Mesothelial cell of epicardium (in vitro differentiated cells): ENCODE measurements at places on chromosomes 2 and 18. TPM values are rescaled to one million over a fixed set of nuclear protein-coding genes. Genes with fewer than 3 reads are reported as not detected.
A peak's percentile ranks its signal among the peaks of the same experiment; 100 is the strongest.

The SGPP2 gene
- total RNA-seq = 0.23 to 0.42 TPM (median 0.25 TPM) in 3 replicates

The PARD6G gene
- 25.5 to 30.8 TPM (median 30.7 TPM) in 3 replicates for total RNA-seq

The USP14 gene
- total RNA-seq = 54.7 to 57.1 TPM (median 55.2 TPM) in 3 replicates

The B4GALT6 gene
- 42.0 to 49.9 TPM (median 46.3 TPM) in 3 replicates for total RNA-seq

The SLC9A2 gene
- 0.04 TPM in 1 of 3 replicates, not detected in the others for total RNA-seq

GRCh38 chr2:45652090-45653031 lies 886 bp downstream of the PRKCE start:
- H3K27me3 ChIP-seq = peaks cover 18% of the 10 kb centered on the region
- H3K4me3 ChIP-seq = peak overlapping the region; percentile 73
- peak; percentile 21 for DNase-seq

DNA sequence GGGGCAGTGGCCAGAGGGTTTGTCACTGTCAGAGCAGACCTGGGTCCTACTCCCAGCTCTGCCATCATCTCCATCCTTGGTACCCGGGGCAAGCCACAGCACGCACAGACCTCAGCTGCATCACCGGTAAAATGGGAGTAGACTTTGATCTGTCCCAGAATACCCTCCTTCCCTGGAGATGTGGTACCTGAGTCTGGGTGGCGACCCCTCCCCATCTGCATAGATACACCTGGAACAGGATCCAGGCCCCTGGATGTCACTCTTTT lies 64.0 kb downstream of the ZFP36L2 start:
- H3K4me3 ChIP-seq = no peak overlapping the region
- no peaks in the 10 kb centered on the region for H3K27me3 ChIP-seq
- DNase-seq = no peak
- peaks cover 24% of the 10 kb centered on the region for H3K4me1 ChIP-seq
- H3K36me3 ChIP-seq = no peaks in the 10 kb centered on the region

DNA sequence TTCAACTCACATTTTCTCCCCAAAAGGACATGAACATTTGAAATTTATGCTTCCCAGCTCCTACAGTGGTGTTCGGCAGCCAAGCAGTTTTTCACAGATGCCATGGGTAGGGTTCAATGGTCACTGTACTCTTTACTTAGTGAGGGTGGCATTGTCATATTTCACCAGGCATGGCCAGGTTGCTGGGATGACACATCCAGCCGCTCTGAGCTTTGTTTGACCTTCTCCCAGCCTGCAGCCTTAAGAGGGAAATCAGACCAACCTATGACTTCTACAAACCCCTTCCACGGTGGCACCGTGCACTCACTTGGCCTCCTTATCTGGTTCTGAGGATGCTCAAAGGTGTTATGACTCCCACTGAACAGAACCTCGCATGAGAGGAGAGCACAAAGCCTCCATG lies 108.4 kb upstream of the SH3BP4 start:
- no peaks in the 10 kb centered on the region for H3K36me3 ChIP-seq
- no peaks in the 10 kb centered on the region for H3K27me3 ChIP-seq
- peaks cover 34% of the 10 kb centered on the region for H3K4me1 ChIP-seq

GRCh38 chr2:179596018-179596417 lies 265.4 kb downstream of the ZNF385B start:
- no peak overlapping the region for H3K27ac ChIP-seq
- H3K4me1 ChIP-seq = no peaks in the 10 kb centered on the region
- H3K27me3 ChIP-seq = no peaks in the 10 kb centered on the region
- H3K36me3 ChIP-seq = no peaks in the 10 kb centered on the region

DNA sequence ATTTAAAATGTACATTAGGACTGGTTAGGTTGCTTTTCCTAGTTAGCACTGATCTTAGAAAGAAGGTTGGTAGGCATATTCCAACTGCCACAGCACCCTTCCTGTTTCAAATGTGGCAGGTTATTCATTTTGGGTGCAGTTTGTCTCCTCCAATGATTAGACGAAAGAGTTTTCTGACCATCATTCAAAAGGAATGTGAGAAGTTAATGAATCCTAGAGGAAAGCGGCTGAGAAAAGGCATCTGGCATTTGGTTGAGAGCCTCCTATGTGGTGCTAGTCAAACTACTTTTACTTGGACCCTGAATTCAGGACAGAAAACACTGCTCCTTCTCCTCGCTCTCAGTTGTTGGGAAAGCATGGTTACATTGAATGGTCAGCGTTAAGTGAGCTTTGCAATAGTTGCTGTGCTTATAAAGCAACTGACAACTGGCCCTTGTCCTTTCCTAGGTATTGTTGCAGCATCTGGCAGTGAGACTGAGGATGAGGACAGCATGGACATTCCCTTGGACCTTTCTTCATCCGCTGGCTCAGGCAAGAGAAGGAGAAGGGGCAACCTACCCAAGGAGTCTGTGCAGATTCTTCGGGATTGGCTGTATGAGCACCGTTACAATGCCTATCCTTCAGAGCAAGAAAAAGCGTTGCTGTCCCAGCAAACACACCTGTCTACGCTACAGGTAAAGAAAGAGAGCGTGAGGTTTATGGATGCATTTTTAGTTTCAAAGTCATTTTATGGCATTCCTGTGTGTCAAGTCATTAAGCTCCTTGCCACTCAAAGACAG lies 6.1 kb downstream of the TGIF1 start:
- DNase-seq = no peak
- H3K27ac ChIP-seq = peak overlapping the region; percentile 65
- H3K4me3 ChIP-seq = peak overlapping the region; percentile 96
- H3K27me3 ChIP-seq = no peaks in the 10 kb centered on the region
